Activated CD4-positive, alpha-beta memory T cell treated with anti-CD3 and anti-CD28 coated beads for 36 hours (primary cell): ENCODE measurements at places on chromosomes 13 and 19. TPM values are rescaled to one million over a fixed set of nuclear protein-coding genes. Genes with fewer than 3 reads are reported as not detected.

DNA sequence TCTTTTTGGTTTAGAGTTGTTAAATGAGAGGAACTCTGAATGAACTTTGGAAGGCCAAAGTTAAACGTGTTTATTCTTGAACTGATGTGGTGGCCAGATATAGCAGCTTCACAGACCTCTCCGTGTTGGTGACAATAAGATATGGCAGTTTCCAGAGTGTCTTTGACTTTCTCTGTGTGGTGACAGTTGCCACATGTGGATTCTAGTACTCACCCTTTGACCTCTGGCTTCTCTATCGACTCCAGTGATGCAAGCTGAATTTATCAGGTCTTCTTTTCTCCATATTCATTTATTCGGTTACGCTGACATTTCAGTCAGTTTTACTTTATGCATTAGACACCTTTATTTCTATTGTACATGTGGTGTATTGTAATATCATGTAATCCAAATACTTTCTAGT lies 1469.5 kb downstream of the SLITRK1 start:
- H3K27me3 ChIP-seq: no peaks in the 10 kb centered on the region
- DNase-seq: no peak
- no peaks in the 10 kb centered on the region for H3K36me3 ChIP-seq
- H3K27ac ChIP-seq: no peak overlapping the region
- H3K4me1 ChIP-seq: no peaks in the 10 kb centered on the region
- no peak overlapping the region for H3K4me3 ChIP-seq

DNA sequence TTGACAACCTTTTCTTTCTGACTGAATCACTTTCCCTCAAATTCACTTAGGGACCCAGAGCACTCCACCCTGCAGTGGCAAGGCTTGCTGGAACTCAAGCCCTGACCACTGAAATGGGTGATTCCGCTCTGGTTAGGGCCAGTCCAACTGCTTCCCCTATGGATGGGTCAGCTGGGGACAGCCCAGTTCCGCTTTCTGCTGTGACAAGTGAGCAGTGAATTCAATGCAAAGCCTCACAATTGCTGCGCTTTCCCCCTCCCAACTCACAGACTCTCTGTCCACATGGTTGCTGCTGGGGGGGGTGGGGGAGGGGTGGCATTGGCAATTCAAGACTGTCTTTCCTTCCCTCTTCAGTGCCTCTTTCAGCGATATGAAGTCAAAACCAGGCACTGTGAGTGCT lies 18.7 kb downstream of the CD70 start:
- no peak overlapping the region for H3K27ac ChIP-seq
- no peak overlapping the region for H3K4me3 ChIP-seq
- DNase-seq: no peak
- H3K36me3 ChIP-seq: no peaks in the 10 kb centered on the region
- no peaks in the 10 kb centered on the region for H3K4me1 ChIP-seq

DNA sequence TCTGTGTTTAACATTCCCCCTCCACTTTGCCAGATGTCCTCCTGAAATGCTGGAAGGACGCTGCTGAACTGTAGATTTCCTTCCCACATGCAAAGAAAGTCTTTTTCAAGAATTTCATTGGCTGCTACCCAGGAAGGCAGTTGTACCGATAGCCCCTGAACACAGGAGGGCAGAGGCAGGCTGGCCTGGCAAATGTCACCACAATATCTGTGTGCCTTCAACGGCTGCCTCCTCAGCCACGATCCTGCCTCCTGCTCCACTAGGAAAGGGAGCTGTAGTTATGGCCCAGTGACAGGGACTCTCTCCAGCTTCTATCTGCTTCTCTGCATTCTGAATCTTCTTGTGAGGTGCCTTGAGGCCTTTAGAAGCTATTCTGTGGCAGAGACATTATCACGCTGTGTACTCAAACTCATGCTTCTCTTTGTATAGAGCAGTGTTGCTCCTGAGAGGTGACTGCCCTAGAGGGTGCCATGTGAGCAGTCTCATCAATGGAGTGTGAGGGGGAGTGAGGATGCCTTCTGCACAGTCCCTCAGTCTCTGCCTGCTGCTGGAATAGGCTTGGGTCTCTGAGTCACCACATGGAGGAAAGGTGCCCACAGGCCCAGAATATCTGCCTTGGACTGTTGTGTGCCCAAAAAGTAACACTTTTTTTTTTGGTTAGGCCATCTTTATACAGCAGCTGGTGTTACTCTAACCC lies 279.8 kb downstream of the DNAJC15 start:
- DNase-seq: no peak
- no peak overlapping the region for H3K4me3 ChIP-seq
- peaks cover 14% of the 10 kb centered on the region for H3K27me3 ChIP-seq
- H3K4me1 ChIP-seq: no peaks in the 10 kb centered on the region
- no peak overlapping the region for H3K27ac ChIP-seq
- no peaks in the 10 kb centered on the region for H3K36me3 ChIP-seq

DNA sequence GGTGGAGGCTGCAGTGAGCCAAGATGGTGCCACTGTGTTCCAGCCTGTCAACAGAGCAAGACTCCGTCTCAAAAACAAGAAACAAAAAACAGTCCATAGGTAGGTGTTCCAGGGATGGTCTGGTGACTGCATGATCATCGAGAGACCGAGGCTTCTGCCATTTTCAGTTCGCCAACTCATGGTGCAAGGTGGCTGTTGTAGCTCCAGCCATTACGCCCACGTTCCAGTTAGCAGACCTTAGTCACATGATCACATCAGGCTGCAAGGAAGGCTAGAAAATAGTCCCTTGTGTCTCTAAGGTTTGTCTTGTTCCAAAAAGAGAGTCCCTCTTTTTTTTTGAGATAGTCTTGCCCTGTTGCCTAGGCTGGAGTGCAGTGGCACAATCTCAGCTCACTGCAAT lies 3.1 kb upstream of the CLASRP start:
- H3K27me3 ChIP-seq: no peaks in the 10 kb centered on the region
- no peak overlapping the region for H3K4me3 ChIP-seq
- DNase-seq: no peak
- peaks cover 16% of the 10 kb centered on the region for H3K4me1 ChIP-seq

GRCh38 chr13:35694549-35695447 lies 218.3 kb upstream of the MAB21L1 start:
- H3K36me3 ChIP-seq: no peaks in the 10 kb centered on the region
- H3K4me3 ChIP-seq: no peak overlapping the region
- no peak for DNase-seq
- peaks cover 4% of the 10 kb centered on the region for H3K27me3 ChIP-seq
- H3K27ac ChIP-seq: no peak overlapping the region

DNA sequence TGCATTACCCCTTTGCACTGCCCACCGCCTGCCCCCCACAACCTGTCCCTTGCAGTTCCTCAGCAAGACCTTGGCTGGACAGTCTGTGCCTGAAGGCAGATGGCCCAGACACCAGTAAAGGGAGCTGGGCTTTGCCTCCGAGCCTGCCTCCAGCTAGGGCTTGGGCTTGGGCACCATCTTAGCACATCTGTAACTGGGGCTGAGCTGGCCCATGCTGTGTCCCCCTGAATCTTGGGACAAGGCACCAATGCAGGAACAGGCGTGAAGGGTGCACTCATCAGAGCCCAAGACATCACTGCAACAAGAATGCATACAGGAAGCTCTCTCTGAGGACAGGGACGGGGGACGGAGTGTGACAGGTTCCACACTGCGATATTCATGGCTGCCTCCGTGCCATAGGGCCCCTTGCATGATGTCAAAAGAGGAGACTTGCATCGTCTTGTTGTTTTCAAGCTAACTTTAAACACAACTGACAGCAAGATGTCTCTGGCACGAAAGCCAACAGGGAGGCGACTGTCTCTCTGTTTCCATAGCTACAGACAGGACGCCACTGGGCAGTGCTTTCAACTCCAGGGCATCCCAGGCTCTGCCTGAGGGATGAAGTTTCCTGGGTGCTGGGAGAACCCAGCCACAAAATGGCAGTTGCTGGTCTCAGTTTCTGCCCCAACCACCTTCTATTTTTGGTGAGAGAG lies 8.7 kb upstream of the CHST8 start:
- no peak overlapping the region for H3K4me3 ChIP-seq
- H3K27me3 ChIP-seq: peaks cover 8% of the 10 kb centered on the region
- no peaks in the 10 kb centered on the region for H3K36me3 ChIP-seq
- DNase-seq: no peak

- DNase-seq: no peak
- peaks cover 43% of the 10 kb centered on the region for H3K4me1 ChIP-seq
- H3K4me3 ChIP-seq: no peak overlapping the region
- H3K27me3 ChIP-seq: no peaks in the 10 kb centered on the region
These were observed 391.2 kb downstream of the KLF12 start for GRCh38 chr13:73742982-73743381.

GRCh38 chr19:10831987-10832938 lies 3.7 kb downstream of the TMED1 start:
- H3K27ac ChIP-seq: no peak overlapping the region
- no peaks in the 10 kb centered on the region for H3K27me3 ChIP-seq
- no peak for DNase-seq
- H3K4me1 ChIP-seq: peaks cover 15% of the 10 kb centered on the region
- peaks cover 9% of the 10 kb centered on the region for H3K36me3 ChIP-seq
- H3K4me3 ChIP-seq: no peak overlapping the region

DNA sequence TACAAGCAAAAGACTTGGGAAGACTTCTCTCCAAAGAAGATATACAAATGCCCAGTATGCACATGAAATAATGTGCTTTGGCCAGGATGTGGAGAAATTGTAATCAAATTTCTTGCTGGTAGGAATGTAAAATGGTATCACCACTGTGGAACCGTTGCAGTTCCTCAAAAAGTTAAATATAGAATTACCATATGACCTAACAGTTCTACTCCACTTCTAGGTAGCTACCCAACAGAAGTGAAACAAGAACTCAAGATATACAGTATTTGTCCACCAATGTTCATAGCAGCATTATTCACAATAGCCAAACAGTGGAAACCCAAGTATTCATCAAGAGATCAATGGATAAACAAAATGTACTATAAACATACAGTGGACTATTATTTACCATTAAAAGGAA lies 95.0 kb upstream of the KLF5 start:
- no peak overlapping the region for H3K4me3 ChIP-seq
- H3K36me3 ChIP-seq: peaks cover 7% of the 10 kb centered on the region
- no peaks in the 10 kb centered on the region for H3K27me3 ChIP-seq
- H3K27ac ChIP-seq: no peak overlapping the region

DNA sequence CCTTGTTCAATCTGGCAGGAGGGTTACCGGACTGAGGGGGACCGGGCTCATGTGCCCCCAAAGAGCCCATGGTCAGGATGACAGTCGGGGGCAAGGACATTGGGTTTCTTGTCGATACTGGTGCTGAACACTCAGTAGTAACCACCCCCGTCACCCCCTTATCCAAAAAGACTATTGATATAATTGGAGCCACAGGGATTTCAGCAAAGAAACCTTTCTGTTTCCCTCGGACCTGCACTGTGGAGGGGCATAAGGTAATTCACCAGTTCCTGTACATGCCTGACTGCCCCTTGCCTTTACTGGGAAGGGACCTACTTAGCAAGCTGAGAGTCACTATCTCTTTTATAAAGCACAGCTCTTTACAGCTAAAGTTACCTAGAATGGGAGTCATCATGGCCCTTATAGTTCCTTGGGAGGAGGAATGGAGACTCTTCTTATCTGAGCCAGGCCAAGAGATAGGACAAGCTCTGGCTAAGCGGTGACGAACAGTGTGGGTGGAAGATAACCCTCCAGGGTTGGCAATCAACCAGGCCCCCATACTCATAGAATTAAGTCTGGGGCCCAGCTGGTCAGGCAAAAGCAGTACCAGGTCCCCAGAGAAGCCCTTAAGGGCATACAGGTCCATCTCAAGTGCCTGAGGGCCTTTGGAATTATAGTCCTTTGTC lies 603.7 kb downstream of the UQCRFS1 start:
- H3K4me3 ChIP-seq: no peak overlapping the region
- no peak overlapping the region for H3K27ac ChIP-seq
- H3K4me1 ChIP-seq: no peaks in the 10 kb centered on the region
- DNase-seq: no peak

GRCh38 chr13:72651144-72651543 lies 76.3 kb downstream of the MZT1 start:
- no peaks in the 10 kb centered on the region for H3K36me3 ChIP-seq
- no peak for DNase-seq
- no peak overlapping the region for H3K4me3 ChIP-seq
- H3K27ac ChIP-seq: no peak overlapping the region
- H3K27me3 ChIP-seq: peaks cover 8% of the 10 kb centered on the region

GRCh38 chr13:46885018-46885417 lies 11.8 kb downstream of the HTR2A start:
- H3K36me3 ChIP-seq: no peaks in the 10 kb centered on the region
- H3K4me3 ChIP-seq: no peak overlapping the region
- H3K27ac ChIP-seq: no peak overlapping the region

GRCh38 chr19:51173681-51174080 lies 31.6 kb downstream of the SIGLEC7 start:
- peaks cover 10% of the 10 kb centered on the region for H3K27me3 ChIP-seq
- no peak for DNase-seq
- no peak overlapping the region for H3K4me3 ChIP-seq
- no peak overlapping the region for H3K27ac ChIP-seq

- no peak overlapping the region for H3K4me3 ChIP-seq
- H3K27me3 ChIP-seq: no peaks in the 10 kb centered on the region
- H3K36me3 ChIP-seq: peaks cover 15% of the 10 kb centered on the region
- no peak for DNase-seq
- H3K4me1 ChIP-seq: peaks cover 85% of the 10 kb centered on the region
- no peak overlapping the region for H3K27ac ChIP-seq
These were observed 77.2 kb downstream of the KLF12 start for GRCh38 chr13:74056801-74057542.

- no peaks in the 10 kb centered on the region for H3K36me3 ChIP-seq
- no peak overlapping the region for H3K4me3 ChIP-seq
- H3K4me1 ChIP-seq: no peaks in the 10 kb centered on the region
- H3K27ac ChIP-seq: no peak overlapping the region
These were observed 570.5 kb upstream of the GPC6 start for GRCh38 chr13:92656103-92656502.

DNA sequence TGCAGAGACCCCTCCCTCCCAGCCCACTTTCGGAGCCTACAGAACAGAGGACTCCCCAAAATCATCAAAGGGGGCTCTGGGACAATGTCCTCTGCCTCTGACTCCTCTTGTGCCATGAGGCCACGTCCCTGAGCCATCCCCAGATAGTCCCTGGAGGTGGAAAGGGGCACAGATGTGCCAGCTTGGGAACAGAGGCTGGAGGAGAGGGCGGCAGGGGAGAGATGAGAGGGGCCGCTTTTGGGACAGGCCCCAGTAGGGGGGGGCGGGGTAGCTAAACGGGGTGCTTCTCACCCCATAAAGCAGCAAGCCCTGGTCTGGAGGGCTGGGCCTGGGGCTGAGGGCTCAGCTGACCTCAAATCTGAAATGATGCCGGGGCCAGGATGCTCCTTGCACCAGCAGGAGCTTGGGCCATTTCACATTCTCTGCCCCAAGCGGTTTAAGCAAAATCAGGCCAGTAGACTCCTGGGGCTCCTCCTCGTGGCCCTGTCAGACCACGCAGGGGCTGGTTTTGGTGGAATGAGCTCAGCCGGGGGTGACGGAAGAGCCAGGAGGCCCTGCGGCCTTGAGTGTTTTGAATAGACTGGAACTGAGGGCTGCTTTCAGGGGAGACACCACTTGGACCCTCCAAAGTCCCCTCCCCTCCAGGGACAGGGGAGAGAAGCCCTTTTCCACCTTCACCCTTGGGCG lies 27.1 kb downstream of the ONECUT3 start:
- H3K4me1 ChIP-seq: no peaks in the 10 kb centered on the region
- no peak overlapping the region for H3K27ac ChIP-seq
- peaks cover 55% of the 10 kb centered on the region for H3K27me3 ChIP-seq
- H3K36me3 ChIP-seq: no peaks in the 10 kb centered on the region
- DNase-seq: no peak

GRCh38 chr19:15240515-15240914 lies 8.3 kb upstream of the EPHX3 start:
- no peaks in the 10 kb centered on the region for H3K4me1 ChIP-seq
- no peak for DNase-seq
- no peak overlapping the region for H3K27ac ChIP-seq
- no peaks in the 10 kb centered on the region for H3K27me3 ChIP-seq

IZUMO4 gene
- total RNA-seq: 16.4 TPM

ODAD3 gene
- total RNA-seq: 0.15 TPM

ZNF549 gene
- 2.9 TPM for total RNA-seq

PSG1 gene
- total RNA-seq: not detected

ZNF154 gene
- total RNA-seq: 0.61 TPM
